SW 1271 (cell line): ENCODE measurements at places on chromosomes 4 and X.

DNA sequence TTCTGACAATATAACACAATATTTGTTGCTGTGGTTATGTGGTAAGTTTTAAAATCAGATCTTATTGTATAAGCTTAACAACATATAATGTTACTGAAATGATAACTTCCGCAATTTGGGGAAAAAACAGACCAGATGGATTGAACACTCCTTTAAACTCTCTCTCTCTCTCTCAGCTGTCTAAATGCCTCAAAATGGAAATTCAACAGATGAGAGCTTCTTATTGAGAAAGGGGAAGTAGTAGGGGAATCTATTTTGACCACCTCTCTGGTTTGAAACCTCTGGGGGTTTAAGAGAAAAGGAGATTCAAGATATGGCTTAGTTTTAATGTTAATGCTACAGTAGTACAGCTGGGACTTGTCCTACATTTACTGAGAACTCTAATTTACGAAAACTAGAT is 40.3 kb downstream of the DMD start:
- DNase-seq = no peak

DNA sequence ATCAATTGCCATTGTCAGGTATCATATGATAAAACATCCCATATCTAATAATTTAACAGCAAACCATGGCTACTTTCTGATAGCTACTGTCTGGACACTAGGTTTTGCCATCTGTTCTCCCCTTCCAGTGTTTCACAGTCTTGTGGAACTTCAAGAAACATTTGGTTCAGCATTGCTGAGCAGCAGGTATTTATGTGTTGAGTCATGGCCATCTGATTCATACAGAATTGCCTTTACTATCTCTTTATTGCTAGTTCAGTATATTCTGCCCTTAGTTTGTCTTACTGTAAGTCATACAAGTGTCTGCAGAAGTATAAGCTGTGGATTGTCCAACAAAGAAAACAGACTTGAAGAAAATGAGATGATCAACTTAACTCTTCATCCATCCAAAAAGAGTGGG is 7.0 kb downstream of the NPY5R start:
- no peak for DNase-seq

DNA sequence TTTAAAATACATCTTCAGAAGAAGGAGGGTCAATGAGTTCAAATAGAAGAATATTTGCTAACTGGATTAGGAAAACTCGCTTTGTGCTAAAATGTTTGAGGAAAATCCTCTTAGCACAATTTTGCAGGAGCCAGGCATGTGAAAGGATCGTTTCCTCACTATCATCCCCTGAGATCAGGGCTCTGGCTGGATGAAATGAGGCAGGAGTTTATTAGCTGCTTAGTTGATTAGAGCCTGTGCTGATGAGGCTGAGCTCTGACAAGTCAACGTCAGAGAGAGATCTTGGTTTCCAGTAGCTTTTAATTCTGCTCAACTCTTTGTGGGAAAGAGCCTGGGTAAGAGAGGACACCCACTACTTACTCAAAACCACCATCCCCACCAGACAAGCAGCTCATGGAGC is 8.0 kb upstream of the DRD5 start:
- DNase-seq = no peak

- DNase-seq = no peak
Measured at GRCh38 chr4:179858221-179858620, 2385.0 kb upstream of the TENM3 start.

- DNase-seq = peak; percentile 2
Measured at GRCh38 chr4:115537387-115537786, 424.0 kb upstream of the NDST4 start.
